Natural killer cell treated with Interleukin-12 subunit alpha and Interleukin-12 subunit beta and Interleukin-15 and Interleukin-18, amount 100 ng/mL, for 72 hours (primary cell): ENCODE measurements at places on chromosomes 12 and 14. TPM values are rescaled to one million over a fixed set of nuclear protein-coding genes. Genes with fewer than 3 reads are reported as not detected.

- DNase-seq = no peak
- H3K4me3 ChIP-seq = no peak overlapping the region
- no peak overlapping the region for H3K27ac ChIP-seq
- no peaks in the 10 kb centered on the region for H3K4me1 ChIP-seq
- H3K27me3 ChIP-seq = peaks cover 11% of the 10 kb centered on the region
Measured at GRCh38 chr12:106724116-106724515, 50.4 kb upstream of the RIC8B start.

DNA sequence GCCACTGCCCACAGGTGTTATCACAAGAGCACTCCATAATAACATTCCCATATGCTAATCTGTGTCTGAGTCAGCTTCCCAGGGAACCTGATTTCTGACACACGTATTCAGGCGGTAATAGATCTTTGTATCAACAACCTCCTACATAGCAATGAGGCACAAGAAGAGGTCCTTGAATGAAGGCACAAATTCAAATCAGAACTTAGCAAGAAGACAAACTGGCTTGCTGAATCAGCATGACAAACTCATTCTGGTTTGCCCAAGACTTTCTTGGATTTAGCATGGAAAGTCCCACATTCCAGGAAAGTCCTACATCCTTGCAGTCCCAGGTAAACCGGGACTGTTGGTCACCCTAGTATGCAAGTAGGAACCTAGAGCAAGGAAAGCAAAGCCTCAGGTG, 33.9 kb upstream of the RNU6-7 start:
- DNase-seq = no peak
- no peaks in the 10 kb centered on the region for H3K27me3 ChIP-seq
- H3K4me3 ChIP-seq = no peak overlapping the region
- no peaks in the 10 kb centered on the region for H3K4me1 ChIP-seq
- H3K36me3 ChIP-seq = no peaks in the 10 kb centered on the region

Gene RPS6KL1
- 12.8 TPM for total RNA-seq

GRCh38 chr12:132314516-132315233, 14.7 kb downstream of the GALNT9 start:
- H3K36me3 ChIP-seq = no peaks in the 10 kb centered on the region
- H3K27ac ChIP-seq = no peak overlapping the region
- no peak overlapping the region for H3K4me3 ChIP-seq
- peak; percentile 48 for DNase-seq
- peaks cover 2% of the 10 kb centered on the region for H3K27me3 ChIP-seq

DNA sequence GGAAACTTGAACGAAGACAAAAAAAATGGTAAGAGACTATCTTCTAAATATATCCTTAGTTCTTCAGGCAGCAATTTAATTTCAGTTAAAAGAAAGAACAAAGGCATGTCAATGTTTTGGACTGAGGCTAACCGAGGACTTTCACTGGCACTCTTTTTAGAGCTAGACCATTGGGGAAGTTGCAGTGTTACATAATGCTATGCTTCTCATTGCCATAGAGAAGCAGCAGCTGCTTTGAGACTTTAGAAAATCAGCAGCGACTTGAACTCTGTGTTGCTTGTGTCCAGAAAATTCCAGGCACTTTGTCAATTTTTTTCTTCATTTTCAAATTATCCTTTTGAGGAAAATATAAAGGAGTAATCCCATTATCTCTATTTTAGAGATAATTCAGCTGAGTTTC, 964.2 kb downstream of the NRXN3 start:
- no peak overlapping the region for H3K27ac ChIP-seq
- no peak overlapping the region for H3K4me3 ChIP-seq
- no peaks in the 10 kb centered on the region for H3K27me3 ChIP-seq
- H3K36me3 ChIP-seq = no peaks in the 10 kb centered on the region

Gene VDR
- total RNA-seq = 23.0 TPM

Gene PRB2
- not detected for total RNA-seq

DNA sequence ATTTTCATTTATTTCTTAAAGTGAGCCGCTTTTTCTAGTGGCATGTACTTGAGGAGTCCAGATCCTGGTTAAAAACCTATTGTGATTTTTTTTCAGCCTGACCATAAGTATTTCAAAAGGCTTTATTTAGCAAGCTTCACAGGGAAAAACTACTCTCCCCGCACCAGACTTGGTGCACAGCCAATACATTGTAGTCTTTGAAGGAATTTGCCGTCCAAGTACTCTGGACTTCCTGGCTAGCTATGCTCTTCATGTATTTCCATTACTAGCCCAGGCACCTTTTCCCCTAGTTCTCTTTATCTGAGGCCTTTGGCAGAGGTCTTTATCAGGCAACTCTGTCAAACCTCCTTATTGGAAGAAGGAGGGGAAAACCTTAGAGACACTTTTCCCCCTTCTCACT, 234.7 kb downstream of the CCDC91 start:
- no peaks in the 10 kb centered on the region for H3K27me3 ChIP-seq
- H3K36me3 ChIP-seq = peaks cover 7% of the 10 kb centered on the region
- H3K4me1 ChIP-seq = no peaks in the 10 kb centered on the region
- H3K27ac ChIP-seq = no peak overlapping the region
- no peak overlapping the region for H3K4me3 ChIP-seq

Gene MSRB3
- 1.2 TPM for total RNA-seq

DNA sequence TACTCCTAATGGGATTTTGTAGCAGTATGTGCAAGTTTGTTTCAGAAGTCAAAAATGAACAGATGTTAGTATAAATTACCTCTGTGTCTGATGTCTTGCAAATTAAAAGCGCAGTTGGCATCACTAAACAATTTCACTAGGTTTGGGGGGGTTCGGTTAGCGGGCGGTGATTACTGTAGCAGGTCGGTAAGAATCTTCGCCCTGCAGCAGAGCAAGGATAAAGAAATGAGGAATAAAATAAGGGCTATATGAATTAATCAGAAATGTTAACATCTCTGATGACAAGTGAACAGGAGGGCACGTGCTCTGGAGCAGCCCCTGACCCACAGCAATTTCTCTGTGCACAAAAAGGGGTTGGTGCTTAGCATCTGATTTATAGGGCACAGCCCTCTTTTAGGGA, 43.6 kb upstream of the VSX2 start:
- no peak for DNase-seq
- H3K4me1 ChIP-seq = no peaks in the 10 kb centered on the region
- H3K36me3 ChIP-seq = peaks cover 8% of the 10 kb centered on the region

- peaks cover 28% of the 10 kb centered on the region for H3K27me3 ChIP-seq
- H3K36me3 ChIP-seq = no peaks in the 10 kb centered on the region
- no peak for DNase-seq
- no peak overlapping the region for H3K4me3 ChIP-seq
- H3K4me1 ChIP-seq = no peaks in the 10 kb centered on the region
Measured at GRCh38 chr14:101552786-101553231, 8.5 kb upstream of the DIO3 start.

Gene KRT1
- not detected for total RNA-seq

- no peaks in the 10 kb centered on the region for H3K36me3 ChIP-seq
- H3K4me1 ChIP-seq = no peaks in the 10 kb centered on the region
- H3K4me3 ChIP-seq = no peak overlapping the region
- H3K27ac ChIP-seq = no peak overlapping the region
Measured at GRCh38 chr12:99119449-99119848, 474.4 kb downstream of the APAF1 start.

Gene GPR132
- total RNA-seq = 80.9 TPM

GRCh38 chr14:95267306-95267705, 52.4 kb downstream of the CLMN start:
- H3K27me3 ChIP-seq = peaks cover 23% of the 10 kb centered on the region
- H3K27ac ChIP-seq = peak overlapping the region; percentile 81
- peak overlapping the region; percentile 82 for H3K4me3 ChIP-seq

Gene GLT8D2
- total RNA-seq = 0.33 TPM

DNA sequence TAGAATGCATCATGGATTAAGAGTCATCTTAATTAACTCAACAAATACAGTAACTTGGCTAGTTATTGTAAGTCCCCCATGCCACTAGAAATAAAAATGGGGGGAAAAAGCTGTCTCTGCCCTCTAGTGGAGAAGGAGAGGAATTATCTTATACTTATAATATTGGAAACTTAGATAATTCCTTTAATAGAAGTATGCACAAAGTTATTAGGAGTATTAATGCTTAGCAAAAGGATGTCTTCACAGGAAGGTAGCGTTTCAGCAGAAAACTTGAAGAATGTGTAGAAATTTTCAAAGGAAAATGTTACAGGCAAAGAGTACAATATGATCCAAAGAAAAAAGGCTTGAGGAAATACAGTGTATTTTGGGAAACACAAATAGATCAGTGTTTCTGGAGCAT, 19.8 kb downstream of the OR5AU1 start:
- H3K4me1 ChIP-seq = no peaks in the 10 kb centered on the region
- no peaks in the 10 kb centered on the region for H3K27me3 ChIP-seq
- no peak overlapping the region for H3K27ac ChIP-seq

- H3K27ac ChIP-seq = peak overlapping the region; percentile 21
- H3K4me3 ChIP-seq = no peak overlapping the region
- peaks cover 18% of the 10 kb centered on the region for H3K4me1 ChIP-seq
- H3K27me3 ChIP-seq = peaks cover 14% of the 10 kb centered on the region
- DNase-seq = no peak
Measured at GRCh38 chr12:11949738-11950411, 120.9 kb upstream of the BCL2L14 start.

Gene RD3L
- not detected for total RNA-seq

GRCh38 chr14:33668066-33668465, 282.8 kb downstream of the EGLN3 start:
- no peak overlapping the region for H3K4me3 ChIP-seq
- H3K27ac ChIP-seq = no peak overlapping the region
- DNase-seq = no peak

Gene PPFIA2
- total RNA-seq = not detected

DNA sequence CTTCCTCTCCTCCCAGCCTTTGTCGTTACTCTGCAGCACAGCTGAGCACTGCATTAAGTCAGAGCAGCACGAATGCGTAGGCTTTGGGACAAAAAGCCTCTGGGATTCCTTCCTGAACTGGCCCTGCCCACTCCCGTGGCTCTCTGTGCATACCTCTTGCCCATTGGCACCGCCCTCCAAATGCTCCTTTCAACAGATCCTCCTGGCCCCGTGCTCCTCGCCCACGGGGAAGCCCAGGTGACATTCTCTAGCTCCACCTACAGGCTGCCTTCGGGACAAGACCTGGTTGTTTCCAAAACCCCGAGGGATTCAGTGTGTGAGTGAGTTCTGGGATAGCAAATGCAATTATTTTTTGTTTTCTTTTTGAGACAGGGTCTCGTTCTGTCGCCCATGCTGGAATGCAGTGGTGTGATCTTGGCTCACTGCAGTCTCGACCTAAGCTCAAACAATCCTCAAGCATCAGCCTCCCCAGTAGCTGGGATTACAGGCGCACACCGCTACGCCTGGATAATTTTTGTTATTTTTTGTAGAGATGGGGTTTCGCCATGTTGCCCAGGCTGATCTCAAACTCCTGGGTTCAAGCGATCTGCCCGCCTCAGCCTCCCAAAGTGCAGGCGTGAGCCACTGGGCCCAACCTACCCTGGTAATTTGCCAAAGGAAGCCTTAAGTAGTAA, 17.9 kb upstream of the TDRD9 start:
- peak overlapping the region; percentile 76 for H3K4me3 ChIP-seq
- H3K27ac ChIP-seq = peak overlapping the region; percentile 12
- H3K36me3 ChIP-seq = peaks cover 5% of the 10 kb centered on the region
- H3K4me1 ChIP-seq = peaks cover 24% of the 10 kb centered on the region
- no peak for DNase-seq

Gene BCL2L2
- 26.3 TPM for total RNA-seq

Gene MGP
- not detected for total RNA-seq

GRCh38 chr12:105318651-105319483, 11.6 kb upstream of the C12orf75 start:
- DNase-seq = no peak
- no peak overlapping the region for H3K4me3 ChIP-seq
- peaks cover 30% of the 10 kb centered on the region for H3K4me1 ChIP-seq
- no peaks in the 10 kb centered on the region for H3K27me3 ChIP-seq

GRCh38 chr14:73810478-73811163, 41.0 kb upstream of the PTGR2 start:
- peaks cover 18% of the 10 kb centered on the region for H3K4me1 ChIP-seq
- no peaks in the 10 kb centered on the region for H3K36me3 ChIP-seq
- peaks cover 7% of the 10 kb centered on the region for H3K27me3 ChIP-seq
- H3K27ac ChIP-seq = no peak overlapping the region
- H3K4me3 ChIP-seq = no peak overlapping the region
- DNase-seq = no peak

GRCh38 chr14:34277191-34277590, 184.8 kb downstream of the SPTSSA start:
- H3K4me1 ChIP-seq = no peaks in the 10 kb centered on the region
- peaks cover 5% of the 10 kb centered on the region for H3K27me3 ChIP-seq
- no peak overlapping the region for H3K4me3 ChIP-seq
- no peak for DNase-seq

GRCh38 chr12:40511341-40511740, 180.9 kb upstream of the CNTN1 start:
- no peak overlapping the region for H3K27ac ChIP-seq
- no peaks in the 10 kb centered on the region for H3K27me3 ChIP-seq
- H3K4me1 ChIP-seq = no peaks in the 10 kb centered on the region
- H3K4me3 ChIP-seq = no peak overlapping the region
- no peak for DNase-seq
- H3K36me3 ChIP-seq = no peaks in the 10 kb centered on the region

Gene JPH4
- total RNA-seq = 0.07 TPM

- DNase-seq = no peak
- H3K4me3 ChIP-seq = no peak overlapping the region
- H3K36me3 ChIP-seq = no peaks in the 10 kb centered on the region
- H3K27ac ChIP-seq = no peak overlapping the region
- peaks cover 11% of the 10 kb centered on the region for H3K27me3 ChIP-seq
- no peaks in the 10 kb centered on the region for H3K4me1 ChIP-seq
Measured at GRCh38 chr12:31008241-31008761, 65.4 kb upstream of the DDX11 start.

Gene RAPGEF3
- 0.19 TPM for total RNA-seq

DNA sequence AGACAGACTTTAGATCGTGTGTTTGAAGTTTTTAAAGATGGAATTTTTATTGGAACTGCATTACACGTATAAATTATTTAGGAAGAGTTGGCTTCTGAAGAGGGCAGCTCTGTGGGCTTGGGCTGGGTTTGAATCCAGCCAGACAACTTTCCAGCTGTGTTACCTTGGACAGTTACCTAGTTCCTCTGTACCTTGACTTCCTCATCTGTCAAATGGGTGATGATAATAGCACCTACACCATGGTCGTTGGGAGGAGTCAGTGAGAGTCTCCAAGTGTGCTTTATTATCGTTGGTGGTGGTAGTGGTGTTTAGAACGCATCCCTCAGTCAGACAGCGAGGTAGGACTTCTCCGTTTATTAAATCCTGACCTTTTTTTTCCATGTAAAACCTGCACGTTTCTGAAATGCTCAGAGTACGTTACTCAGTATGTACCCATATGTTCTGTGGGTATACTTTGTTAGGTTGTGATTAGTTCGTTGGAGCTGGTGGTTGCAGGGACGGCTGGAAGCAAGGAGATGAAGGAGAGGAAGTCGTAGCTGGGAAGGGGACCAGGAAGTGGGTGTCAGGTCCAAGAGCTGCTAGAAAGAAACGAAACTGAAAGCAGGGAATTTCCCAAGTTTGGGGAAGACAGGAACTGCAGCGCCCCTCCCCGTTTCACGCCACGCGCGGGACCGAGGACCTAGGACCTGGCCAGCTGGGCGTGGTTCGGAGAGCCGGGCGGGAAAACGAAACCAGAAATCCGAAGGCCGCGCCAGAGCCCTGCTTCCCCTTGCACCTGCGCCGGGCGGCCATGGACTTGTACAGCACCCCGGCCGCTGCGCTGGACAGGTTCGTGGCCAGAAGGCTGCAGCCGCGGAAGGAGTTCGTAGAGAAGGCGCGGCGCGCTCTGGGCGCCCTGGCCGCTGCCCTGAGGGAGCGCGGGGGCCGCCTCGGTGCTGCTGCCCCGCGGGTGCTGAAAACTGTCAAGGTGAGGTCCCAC, at the start of gene OAS3:
Gene OAS3, plus strand, starts transcription at position 734 of the 979 bp plus-strand sequence. Its CDS starts 57 bp downstream, at position 791.
- peak; percentile 84 for DNase-seq
- H3K36me3 ChIP-seq = no peaks in the 10 kb centered on the region
- peaks cover 31% of the 10 kb centered on the region for H3K4me1 ChIP-seq

- DNase-seq = no peak
- no peak overlapping the region for H3K4me3 ChIP-seq
- H3K36me3 ChIP-seq = peaks cover 3% of the 10 kb centered on the region
- H3K4me1 ChIP-seq = no peaks in the 10 kb centered on the region
- no peak overlapping the region for H3K27ac ChIP-seq
Measured at GRCh38 chr12:58026897-58027891, 85.8 kb downstream of the ATP23 start.
